ENCODE measurements at places on chromosomes 4 and X.
A peak's percentile ranks its signal among the peaks of the same experiment; 100 is the strongest.

GRCh38 chr4:177517862-177518261, 75.6 kb upstream of the AGA start:
- DNase-seq, result no peak

- no peak for DNase-seq
Observed at GRCh38 chrX:109398833-109399232, 83.1 kb downstream of the GUCY2F start.

GRCh38 chr4:6986072-6986780, 56.9 kb upstream of the TADA2B start:
- peak; percentile 49 for DNase-seq

DNA sequence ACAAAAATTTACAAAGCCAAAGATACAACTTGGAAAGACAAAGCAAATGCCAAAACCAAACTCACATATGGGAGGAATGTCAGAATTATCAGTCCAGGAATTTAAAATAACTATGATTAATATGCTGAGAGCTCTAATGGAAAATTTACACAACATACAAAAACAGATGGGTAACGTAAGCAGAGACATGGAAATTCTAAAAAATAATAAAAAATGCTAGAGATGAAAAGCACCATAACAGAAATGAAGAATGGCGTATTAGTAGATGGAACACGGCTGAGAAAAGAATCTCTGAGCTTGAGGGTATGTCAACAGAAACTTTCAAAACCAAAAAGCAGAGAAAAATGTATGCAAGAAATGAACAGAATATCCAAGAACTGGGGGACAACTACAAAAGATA, 4.1 kb upstream of the MANBA start:
- DNase-seq, result no peak

DNA sequence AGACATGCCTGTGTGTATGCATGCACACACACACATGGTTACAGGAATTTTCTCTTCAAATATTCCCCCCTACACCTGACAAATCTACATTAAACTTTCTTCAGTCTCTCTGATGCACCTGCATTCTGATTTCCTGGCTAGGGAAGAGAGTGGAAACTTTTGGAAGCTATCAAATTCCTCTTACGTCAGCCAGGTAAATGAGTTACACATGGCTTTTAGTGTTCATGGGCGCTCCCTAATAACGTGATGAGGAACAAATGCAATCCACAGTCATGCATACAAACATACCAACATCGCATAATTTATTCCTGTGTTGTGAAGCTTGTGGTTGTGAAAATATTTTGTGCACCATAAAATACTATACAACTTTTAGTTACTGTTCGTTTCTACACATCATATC, 34.9 kb downstream of the BMP3 start:
- no peak for DNase-seq

DNA sequence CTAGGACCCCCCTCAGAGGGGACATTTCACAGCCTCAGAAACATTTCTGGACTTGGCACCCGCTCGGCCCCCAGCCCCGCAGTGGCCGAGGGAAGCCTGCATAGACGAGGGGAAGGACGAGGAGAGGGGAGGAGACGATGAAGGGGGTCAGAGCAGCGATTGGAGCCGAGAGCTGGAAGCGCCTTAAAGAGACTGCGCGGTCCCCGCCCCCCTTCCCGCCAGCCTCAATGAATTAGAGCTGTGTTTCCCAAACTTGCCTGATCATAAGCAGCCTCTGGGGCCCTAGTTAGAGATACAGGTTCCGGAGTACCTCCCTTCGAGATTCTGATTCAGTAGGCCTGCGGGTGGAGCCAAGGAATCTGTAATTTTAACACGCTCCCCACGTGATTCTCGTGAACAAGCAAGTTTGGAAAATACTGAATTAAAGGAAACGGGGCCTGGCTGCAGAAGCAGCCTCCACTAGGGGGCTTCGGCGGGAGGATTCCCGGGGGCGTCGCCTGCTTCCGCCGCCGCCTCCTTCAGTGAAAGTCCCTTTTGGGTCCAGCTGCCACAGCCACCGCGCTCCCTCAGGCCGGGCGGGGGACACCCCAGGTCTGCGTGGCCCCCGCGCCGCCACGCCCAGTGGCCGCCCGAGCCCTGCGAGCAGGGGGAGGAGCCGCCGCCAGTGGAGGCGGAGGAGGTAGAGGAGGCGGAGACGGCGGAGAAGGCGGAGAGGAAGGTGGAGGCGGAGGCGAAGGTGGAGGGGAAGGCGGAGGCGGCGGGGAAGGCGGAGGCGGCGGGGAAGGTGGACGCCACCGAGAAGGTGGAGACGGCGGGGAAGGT, at the start of gene USP27X:
Gene USP27X, plus strand, starts transcription at position 651 of the 822 bp plus-strand sequence. CDS start 824 bp downstream, outside the sequence.
- DNase-seq, result peak; percentile 29
